ENCODE measurements at places on chromosomes 12 and 14.

DNA sequence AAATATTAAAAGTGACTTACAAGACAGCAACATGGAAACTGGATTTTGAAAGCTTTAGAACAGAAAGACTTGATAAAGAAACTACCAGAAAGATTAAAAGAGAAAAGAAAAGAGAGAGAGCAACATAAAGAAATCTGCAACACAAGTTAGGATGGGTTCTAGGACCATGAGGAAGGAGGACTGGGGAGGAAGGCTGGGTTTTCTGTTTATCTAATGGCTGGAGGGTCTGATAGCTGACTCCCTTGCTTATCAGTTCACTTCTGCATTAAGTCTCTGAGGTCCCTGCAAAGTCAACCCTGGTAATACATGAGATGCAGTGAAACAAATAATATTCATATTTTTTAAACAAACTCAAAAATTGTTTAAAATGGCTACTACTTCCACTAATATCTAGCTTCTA is 90.1 kb downstream of the RPAP3 start:
- peak; percentile 80 for DNase-seq

GRCh38 chr14:50792634-50793068 is 38.3 kb downstream of the NIN start:
- no peak for DNase-seq

DNA sequence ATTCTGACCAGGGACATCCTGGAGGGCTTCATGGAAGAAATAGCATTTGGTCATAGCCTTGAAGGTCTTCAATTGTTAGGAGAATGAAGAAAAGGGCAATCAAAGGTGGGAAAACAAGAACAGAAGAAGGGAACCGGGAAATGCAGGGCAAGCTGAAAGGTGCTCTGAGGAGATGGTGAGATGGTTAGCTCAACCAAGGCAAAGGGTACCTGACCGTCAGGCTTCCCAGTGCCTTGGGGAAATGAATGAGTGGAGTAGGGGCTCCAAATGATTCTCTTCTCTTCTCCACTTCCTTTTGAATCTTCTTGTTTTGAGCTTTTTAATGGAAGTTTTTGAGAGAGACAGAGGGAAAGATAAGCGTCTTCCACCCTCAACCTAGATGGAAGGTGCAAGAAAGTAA is 155.6 kb upstream of the PWP1 start:
- DNase-seq = no peak

- DNase-seq = no peak
Observed at GRCh38 chr12:2753536-2753935, 41.2 kb upstream of the FKBP4 start.

DNA sequence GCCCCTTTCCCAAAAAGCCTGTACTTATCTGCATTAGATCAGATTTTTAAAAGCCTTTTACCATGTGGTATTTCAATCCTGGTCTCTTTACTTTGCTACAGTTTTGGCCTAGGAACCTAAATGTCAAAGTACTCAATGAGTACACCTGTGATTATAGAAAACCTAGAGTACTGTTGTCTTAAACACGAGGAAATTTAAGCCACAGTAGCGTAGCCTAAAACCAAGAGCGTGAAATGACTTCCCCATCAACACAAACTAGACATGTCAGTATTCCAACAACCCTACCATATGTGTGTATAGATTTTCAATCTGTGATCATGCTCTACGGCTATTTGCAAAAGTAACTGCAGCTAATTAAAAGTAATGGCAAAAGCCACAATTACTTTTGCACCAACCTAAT is 52.7 kb upstream of the OR5AU1 start:
- no peak for DNase-seq

DNA sequence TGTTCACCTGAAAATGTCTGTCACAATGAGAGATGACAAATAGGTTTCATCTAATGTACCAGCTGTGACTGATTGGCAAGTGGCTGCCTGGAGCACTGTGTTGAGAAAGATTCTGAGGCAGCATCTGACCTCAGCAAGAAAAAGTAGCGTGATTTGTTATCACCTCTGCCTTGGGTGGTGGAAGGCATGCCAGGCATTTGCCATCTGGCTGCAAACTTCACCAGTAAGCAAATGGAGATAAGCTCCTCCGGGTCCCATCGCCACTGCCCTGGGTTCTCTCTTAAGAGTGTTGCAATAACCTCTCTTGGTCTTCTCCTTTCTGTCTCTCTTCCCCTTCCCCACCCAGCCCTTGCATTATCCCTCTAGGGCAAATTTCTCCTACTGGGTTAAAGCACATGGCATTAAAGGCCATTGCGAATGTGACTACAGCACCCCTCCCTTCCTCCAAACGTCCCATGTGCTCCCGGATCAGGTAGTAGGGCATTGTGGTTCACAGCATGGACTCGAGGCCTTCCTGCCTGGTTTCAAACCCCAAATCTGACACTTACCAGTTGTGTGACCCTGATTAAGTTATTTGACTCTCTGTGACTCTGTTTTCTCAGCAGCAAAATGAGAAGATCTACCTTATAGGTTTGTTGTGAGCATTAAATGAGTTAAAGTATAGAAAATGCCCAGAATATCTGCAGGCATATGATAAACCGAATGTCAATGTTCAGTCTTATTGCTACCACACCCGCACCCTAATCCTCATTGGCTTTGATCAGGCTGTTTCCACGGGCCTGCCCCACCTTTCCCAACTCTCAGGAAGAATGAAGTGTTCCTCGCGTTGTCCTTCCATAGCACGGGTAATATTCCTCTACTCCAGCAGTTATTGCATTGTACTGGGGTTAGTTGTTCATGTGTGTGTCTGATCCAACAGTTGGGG is 8.2 kb upstream of the LGALS3 start:
- peak; percentile 82 for DNase-seq

DNA sequence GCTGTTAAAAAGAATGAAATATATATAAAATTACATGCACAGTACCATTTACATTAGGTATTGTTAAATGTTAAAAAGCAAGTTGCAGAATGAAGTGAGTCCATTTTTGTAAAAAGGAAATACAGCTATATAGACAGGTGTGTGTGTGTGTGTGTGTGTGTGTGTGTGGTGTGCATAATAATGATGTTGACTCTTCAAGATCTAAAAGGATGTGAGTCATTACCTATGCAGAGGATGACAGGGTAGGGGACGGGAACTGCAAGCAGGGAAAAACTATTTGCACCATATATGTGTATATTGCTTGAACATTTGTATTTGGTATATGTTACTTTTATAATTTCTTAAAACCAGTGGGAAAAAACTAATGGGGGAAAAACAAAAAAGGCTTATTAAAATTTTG is 3.1 kb downstream of the C14orf39 start:
- no peak for DNase-seq

- no peak for DNase-seq
Observed at GRCh38 chr12:114396869-114397719, 8.8 kb downstream of the TBX5 start.

- DNase-seq = no peak
Observed at GRCh38 chr14:102588821-102589220, 3.6 kb upstream of the RCOR1 start.

DNA sequence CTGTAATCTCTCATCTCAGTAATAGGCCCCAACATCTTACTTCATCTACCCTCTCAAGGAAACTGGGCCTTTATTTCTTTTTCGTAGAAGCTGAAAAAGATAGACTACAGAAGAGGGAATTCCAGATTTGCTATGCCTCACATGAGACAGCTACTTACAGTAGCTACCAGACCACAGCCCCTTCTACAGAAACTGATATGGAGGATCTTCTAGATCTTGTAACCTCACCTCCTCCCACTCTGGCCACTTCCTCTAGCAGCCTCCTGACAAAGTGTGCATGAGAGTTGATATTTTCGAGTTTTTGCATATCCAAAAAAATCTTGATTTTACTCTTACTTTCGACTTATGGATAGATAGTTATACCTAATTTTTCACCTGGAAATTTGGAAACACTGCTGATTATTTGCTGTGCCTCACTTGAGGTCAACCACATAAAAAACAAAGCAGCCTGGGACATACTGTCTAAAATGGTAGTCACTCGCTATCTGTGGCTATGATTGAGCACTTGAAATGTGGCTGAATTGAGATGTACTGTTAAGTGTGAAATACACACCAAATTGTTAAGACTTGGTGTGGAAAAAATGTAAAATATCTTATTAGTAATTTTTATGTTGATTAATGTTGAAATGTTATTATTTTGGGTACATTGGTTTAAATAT is 86.3 kb upstream of the NID2 start:
- peak; percentile 50 for DNase-seq

DNA sequence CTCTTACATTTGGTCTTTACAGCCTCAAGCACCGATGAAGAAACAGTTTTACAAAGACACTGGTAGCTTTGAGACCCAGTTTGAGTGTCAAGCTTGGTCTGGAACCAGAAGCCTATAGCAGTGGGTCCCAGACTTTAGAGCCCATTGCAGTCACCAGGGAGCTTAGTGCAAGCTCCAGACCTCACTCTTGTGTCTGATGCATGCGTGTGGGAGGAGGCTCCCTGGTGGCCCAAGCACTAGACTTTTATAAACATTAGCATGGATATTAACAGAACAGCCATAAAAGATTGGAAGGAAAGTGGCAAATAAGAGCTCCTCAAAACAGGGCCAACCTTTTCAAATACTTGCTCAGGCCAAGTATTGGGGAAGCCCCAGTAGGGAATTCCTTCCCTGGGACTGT is 45.5 kb downstream of the SLC8B1 start:
- no peak for DNase-seq

DNA sequence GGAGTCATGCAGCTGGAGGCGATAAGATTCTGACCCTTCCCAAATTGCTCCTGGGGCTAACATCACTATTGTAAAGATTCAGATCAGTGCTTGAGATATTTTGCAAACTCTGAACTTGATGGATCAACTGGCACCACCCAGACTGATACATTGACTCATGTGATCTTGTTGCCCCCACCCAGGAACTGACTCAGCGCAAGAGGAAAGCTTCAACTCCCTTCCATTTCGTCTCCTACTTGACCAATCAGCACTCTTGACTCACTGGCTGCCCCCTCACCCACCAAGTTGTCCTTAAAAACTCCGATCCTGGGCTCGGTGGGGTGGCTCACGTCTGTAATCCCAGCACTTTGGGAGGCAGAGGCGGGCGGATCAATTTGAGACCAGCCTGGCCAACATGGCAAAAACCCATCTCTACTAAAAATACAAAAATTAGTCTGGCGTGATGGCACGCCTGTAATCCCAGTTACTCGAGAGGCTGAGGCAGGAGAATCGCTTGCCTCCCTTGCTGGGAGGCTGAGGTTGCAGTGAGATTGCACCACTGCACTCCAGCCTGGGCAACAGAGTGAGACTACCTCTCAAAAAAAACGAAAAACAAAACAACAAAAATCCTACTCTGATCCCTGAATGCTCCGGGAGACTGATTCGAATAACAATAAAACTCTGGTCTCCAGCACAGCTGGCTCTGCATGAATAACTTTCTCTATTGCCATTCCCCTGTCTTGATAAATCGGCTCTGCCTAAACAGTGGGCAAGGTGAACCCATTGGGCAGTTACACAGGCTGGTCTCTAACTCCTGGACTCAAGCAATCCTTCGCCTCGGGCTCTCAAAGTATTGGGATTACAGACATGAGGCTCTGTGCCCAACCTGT is 9.8 kb upstream of the ARF6 start:
- DNase-seq = peak; percentile 49

DNA sequence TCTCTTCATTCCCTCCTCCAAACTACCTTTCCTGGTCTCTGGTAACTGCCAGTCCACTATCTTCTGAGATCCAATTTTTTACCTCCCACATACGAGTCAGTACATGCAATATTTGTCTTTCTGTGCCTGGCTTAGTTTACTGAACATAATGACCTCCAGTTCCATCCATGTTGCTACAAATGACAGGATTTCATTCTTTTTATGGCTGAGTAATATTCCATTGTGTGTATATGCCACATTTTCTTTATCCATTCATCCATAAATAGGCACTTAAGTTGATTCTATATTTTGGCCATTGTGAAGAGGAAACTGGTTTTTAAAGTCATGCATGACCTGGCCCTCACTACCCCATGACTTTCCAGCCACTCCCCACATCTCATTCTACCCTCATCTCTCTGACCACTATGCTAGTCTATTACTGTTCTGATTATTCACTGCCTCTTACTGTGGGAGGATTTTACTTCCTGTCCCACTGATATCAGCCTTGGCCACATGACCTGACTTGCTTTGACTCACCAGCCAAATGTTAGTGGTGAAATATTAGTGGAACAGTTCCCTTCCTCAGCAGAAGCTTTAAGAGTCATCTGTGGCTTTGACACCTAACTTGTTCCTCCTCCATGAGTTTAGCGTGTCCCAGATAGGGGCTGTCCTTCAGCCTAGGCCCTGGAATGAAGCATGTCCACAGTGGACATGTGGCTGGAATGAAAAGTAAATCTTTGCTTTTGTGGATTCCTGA is 52.2 kb downstream of the GOLGA5 start:
- DNase-seq = peak; percentile 86

GRCh38 chr12:54359762-54360351 is 4.4 kb downstream of the GPR84 start:
- DNase-seq = no peak

DNA sequence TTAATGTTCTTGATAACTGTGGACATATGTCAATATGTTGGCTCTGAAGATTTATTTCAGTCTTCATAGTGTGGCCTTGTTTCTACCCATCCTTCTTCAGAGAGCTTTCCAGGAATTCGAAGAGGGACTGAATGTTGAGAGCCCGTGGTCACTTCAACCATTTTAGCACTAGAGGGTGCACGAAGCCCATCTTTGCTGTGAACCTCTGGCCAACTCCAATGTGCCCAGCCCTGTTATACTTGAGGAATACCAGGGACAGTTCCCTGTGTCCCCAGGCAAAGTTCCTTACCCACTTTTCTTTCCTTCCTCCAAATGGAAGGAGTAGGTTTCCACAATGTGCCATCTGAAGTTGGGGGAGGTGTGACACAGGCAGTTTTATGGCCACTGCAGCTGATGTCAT is 603.5 kb downstream of the RPL10L start:
- peak; percentile 6 for DNase-seq

- no peak for DNase-seq
Observed at GRCh38 chr14:27078191-27078590, 480.4 kb upstream of the NOVA1 start.

DNA sequence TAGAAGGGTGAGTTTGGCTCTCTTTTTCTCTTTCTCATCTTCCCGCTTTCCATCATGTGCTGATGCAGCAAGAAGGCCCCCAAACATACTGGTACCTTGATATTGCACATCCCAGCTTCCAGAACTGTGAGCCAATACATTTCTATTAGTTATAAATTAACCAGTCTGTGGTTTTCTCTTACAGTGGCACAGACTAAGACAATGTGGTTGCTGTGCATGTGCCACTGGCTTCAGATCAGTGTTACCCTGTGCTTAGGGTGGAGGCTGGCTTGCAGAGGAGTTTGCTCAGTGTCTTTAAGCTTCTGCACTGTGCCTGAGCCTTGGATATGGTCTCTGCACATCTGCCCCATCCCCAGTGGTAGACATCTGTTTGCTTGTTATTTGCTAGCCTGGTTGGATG is 5.5 kb downstream of the IFI27L2 start:
- DNase-seq = no peak

DNA sequence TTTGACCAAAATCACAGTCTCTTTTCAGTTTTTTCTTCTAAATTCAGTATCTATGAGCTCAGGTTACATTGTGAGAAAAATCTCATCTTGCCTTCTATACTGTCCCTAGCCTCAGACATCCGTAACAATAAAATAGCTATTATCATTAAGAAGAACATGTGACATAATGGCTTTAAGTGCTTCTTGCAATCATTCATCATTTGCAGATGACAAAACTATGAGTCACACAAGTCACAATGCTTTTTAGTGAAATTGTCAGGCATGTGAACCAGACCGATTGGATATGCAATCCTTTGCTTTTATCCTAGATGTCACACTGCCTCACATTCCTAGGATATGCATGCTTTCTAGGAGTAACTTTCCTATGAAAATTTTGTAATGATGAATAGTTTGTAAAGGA is 313.1 kb downstream of the SLC6A15 start:
- no peak for DNase-seq

Data from hematopoietic multipotent progenitor cell treated with erythropoietin and hydrocortisone succinate and interleukin-3 and kit ligand, for 4 days (in vitro differentiated cells).